ENCODE measurements at places on chromosomes 12 and 14.

GRCh38 chr14:58823312-58823711, 185.6 kb downstream of the DACT1 start:
- no peak for DNase-seq

DNA sequence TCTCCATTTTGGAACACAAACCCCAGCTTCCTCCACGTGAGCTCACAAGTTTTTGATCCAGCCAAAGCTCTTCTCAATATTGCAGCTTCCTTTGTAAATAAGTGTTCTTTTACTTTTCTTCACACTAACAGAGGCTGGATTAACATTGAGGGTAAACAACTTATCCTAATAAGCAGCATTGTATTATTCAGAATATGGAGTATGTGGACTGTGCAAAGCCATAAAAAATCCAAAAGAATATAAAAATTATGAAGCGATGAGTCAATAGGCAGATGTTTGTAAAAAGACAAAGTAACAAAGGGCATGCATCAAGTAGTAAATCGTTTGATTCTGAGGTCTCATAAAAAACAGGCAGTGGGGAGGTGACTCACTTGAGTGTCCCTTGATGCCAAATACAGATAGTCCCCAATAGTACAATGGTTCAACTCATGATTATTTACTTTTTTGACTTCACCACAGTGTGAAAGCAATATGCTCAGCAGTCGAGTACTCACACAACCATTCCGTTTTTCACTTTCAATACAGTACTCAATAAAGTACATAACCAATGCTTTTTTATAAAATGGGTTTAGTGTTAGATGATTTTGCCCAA, 23.1 kb upstream of the KCNK10 start:
- DNase-seq, result no peak

GRCh38 chr12:53218551-53219291, 11.7 kb upstream of the ITGB7 start:
- DNase-seq, result no peak

- no peak for DNase-seq
Observed at GRCh38 chr12:121452340-121452984, 52.5 kb downstream of the RNF34 start.

DNA sequence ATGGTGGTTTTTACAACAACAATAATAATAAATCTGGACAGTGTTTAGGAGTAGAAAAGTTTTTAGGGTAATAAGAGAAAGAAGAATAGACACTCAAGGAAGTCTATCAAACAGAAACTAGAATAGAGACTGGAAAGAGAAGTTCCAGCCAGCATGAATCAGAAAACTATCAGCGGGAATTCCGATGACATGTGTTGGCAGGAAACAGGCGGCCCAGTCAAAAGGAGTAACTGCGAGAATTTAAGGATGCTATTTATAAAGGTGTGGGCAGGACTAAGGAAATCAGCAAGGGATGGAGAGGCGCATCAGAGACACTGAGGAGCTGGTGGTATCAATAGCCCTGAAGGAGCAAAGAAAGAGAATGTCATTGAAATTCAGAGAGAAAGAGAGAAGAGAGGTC, 89.9 kb downstream of the TBX5 start:
- no peak for DNase-seq

GRCh38 chr14:65110525-65110924, 8.2 kb upstream of the MAX start:
- no peak for DNase-seq

DNA sequence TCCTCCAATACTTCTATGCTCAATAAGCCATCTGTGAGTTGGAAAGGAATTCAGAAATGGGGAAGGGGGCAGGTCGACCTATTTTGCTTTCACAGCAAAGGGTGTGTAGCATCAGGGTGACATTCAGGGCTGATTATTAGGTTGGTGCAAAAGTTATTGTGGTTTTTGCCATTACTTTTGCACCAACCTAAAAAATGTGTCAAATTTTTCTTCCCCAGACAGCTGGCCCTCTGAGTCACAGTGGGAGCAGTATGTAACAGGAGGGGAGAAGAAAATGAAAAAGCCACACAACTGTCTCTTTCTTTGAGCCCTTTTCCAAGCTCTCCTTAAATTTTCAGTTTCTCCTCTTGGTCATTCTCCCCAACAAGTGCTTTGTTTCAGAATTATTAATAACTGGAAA, 47.1 kb upstream of the GZMB start:
- no peak for DNase-seq

DNA sequence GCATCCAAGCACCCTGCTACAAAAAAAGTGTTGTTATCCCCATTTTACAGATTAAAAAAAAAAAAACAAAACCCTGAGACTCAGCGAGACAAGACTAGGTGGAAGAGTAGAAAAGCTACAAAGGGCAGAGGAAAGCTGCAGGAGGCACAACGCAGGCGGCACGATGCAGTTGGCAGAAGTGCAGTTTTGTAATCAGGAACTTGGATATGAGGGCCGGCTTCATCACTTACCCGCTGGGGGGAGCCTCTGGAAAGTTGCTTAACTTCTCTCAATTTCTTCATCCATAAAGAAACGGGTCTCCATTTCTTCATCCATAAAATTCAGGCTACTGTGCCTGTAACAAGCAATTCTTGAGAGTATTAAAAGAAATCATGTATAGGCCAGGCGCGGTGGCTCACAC, 33.1 kb upstream of the CCDC60 start:
- DNase-seq, result no peak

- no peak for DNase-seq
Observed at GRCh38 chr14:34043627-34044372, 92.9 kb upstream of the EGLN3 start.

- DNase-seq, result no peak
Observed at GRCh38 chr12:6044082-6044481, 80.4 kb downstream of the VWF start.

GRCh38 chr12:111685322-111685810, 390 bp downstream of the BRAP start:
- no peak for DNase-seq

DNA sequence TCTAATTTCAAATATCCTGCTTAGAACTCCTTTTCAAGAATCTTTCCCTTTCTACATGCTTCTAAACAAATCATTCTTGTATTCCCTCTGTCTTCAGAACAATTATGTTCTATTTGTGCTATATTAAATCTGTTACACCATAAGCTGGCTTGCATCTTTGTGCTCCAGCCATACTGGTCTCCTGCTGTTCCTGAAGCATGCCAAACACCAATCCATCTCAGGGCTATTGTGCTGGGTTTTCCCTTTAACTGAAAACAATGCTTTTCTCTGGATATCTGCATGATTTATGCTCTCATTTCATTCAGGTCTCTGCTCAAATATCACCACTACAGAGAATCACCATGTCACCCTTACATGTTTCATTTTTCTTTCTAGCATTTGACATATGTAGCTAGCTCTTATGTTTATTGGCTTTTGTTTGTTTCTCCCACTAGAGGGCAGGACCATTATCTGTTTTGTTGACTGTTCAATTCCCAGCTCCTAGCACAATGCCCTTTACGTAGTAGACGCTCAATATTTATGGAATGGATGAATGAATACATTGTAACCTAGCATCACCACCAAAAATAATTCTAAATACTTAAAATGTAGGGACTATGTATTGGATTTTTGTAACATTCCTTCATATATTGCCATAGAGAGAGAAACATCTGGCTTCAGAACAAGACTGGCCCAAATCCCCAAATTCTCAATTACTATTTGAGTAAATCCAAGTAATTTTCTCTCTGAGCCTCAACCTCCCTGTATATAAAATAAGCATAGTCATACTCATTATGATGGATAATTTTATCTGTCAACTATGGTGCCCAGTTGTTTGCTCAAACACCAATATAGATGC, 302.0 kb upstream of the SYT1 start:
- DNase-seq, result no peak

- DNase-seq, result no peak
Observed at GRCh38 chr12:129579879-129580278, 323.9 kb downstream of the TMEM132D start.

GRCh38 chr14:60654334-60654821, 5.1 kb upstream of the SIX1 start:
- DNase-seq, result no peak

DNA sequence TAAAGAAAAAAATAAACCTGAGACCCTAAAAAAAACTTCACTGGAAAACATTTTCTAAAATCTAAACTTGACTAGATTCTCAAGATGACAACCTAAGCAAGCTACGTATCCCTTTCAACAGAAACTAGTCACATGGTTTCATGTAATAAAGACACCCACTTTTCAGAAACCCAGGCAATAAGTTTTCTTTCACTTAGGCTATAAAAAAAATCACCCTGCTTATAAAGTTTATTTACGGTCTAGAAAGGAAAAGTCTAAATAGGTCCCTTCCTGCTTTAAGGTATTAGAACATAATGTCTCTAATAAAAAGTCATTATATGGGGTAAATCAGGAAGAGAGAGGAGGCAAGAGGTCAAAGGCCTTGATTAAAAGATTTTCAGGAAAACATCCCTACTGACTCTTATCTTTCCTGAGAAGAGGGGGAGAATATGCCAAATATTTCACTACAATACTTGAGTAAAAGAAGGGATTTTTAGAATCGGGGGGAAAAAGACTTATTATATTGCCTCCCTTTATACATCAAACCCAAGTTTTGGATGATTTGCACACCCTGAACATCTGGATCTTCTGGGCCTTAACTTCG, 9.5 kb downstream of the CLIP1 start:
- DNase-seq, result no peak

DNA sequence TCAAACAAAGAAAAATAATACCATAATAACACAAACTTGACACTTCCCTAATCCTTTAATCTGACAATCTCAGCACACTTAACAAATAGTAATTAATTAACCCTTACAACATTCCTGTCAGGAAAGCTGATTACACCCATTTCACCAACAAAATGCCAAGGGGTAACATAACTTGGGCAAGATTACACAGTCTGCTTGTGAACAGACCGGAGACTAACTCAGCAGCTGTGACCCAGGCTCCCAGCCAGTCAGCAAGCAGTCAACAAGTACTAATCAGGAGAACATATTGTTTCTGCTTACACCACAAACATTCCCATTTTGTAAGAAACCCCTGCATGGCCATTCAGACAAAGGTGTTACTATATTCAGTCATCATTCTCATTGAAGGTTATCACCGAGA, 592.5 kb upstream of the FLRT2 start:
- DNase-seq, result peak; percentile 83

- no peak for DNase-seq
Observed at GRCh38 chr12:50344245-50344644, 52.2 kb downstream of the FAM186A start.

DNA sequence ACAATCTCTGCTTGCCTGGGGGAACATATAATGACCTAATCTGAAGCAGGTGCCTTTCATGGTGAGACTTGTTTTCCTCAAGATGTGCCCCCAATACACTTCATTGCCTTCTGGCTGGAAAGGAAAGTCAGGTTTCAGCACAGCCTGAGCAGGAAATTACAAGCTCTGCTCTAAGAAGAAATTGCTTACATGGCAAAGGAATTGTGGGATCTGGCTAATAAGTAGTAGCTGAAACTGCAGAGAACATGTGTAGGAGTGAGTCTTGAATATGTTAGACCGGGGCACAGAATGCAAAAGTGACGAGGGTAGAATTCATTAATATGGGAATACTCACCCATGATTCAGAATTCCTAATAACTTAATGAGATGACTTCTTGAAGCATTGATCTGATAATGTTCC, 6.3 kb upstream of the CFAP54 start:
- no peak for DNase-seq

DNA sequence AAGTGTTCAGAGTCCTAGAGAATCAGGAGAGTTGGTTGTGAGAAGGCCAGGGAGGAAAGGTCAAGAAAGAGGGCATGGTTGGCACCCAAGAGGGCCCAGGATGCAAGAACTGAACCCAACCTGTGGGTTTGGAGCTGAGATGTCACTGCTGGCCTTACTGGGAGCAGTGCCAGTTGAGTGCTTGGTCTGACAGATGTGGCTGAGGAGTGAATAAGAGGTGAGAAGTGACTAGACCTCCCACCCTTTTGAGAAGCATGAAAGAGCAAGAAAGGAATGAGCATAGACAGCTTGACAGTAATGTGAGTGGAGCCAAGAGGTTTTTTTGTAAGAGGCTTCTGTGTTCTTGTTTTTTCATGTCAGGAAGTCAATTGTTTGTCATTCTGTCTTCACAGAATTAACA, 95.3 kb downstream of the FGD4 start:
- DNase-seq, result no peak

- no peak for DNase-seq
Observed at GRCh38 chr14:48725051-48725734, 861.0 kb downstream of the RPS29 start.

- no peak for DNase-seq
Observed at GRCh38 chr12:94872007-94872653, 131.4 kb downstream of the NDUFA12 start.

Measured in retinal pigment epithelial cell (primary cell).